ENCODE measurements at places on chromosomes 12 and 14. TPM values are rescaled to one million over a fixed set of nuclear protein-coding genes. Genes with fewer than 3 reads are reported as not detected.

ACVRL1 gene
- not detected for total RNA-seq

KRT80 gene
- not detected for total RNA-seq

WNT1 gene
- total RNA-seq, result not detected

ASCL1 gene
- not detected for total RNA-seq

MGST1 gene
- not detected for total RNA-seq

OR6C4 gene
- total RNA-seq, result not detected

PRR4 gene
- total RNA-seq, result 0.62 TPM

MYL6B gene
- 63.3 TPM for total RNA-seq

RNASE4 gene
- total RNA-seq, result 0.26 TPM

RNASE7 gene
- total RNA-seq, result not detected

ZNF140 gene
- total RNA-seq, result 14.5 TPM

SLC15A4 gene
- total RNA-seq, result 36.8 TPM
